ENCODE measurements at places on chromosomes 1 and 21.

DNA sequence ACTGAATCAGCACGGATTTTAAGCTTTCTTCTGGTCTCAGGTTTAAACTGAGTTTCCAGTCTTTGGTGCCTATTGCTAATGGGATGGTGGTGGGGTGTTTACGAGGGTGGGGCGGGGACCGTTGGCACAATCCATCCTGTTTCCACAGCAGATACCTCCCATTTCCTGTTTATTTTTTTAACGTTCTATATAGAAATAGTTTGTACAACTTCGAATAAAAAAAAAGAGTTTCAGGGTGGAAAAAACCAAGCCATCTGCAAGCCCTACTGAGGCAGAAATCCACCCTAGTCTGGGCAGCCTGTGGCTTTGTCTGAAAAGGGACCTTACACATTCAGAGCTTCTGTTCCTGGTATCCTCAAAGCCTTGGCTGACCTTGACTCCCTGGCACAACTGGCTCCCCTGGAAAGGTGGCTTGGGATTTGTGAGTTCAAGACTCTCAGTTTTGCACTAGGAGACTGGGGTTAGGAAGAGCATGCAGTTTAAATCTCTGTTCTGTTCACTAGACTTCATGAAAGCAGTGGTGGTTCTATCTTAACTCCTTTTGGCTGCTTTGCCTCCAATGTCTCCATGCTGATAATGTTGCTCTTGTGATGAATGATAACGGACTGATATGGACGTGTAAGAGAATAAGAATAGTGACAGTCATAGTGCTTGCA is 46.7 kb downstream of the VANGL2 start:
- no peak for DNase-seq

DNA sequence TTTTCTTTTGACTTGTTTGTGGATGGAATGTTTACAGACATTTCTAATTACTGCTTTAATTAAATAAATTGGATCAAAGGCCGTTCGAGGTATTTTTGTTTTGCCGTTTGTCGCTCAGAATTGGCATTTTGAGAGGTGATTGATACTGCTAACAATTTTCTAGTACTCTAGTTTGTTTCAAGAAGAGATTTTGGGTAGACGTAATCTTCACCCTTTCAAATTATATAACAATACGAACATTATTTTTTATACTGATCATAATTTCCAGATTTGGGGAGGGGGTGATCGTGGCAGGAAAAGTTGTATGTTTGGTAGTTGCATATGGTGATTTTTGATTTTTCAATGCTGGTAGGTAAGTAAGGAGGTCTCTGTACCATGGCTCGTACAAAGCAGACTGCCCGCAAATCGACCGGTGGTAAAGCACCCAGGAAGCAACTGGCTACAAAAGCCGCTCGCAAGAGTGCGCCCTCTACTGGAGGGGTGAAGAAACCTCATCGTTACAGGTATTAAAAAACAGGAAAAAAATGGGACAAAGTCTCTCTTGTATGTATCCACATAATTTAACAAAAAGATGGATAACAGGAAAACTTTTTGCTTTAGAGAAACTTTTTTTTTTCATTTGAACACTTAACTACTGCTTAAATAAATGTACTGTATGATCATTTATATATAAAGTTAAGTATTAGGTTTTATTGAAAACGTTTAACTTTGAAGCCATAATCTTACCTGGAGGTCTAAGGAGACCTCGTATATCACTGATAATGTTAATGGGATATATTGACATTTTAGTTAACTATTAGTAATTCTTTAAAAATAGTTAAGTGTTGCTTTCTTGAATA is 1.7 kb downstream of the H3-3A start:
- DNase-seq = no peak

DNA sequence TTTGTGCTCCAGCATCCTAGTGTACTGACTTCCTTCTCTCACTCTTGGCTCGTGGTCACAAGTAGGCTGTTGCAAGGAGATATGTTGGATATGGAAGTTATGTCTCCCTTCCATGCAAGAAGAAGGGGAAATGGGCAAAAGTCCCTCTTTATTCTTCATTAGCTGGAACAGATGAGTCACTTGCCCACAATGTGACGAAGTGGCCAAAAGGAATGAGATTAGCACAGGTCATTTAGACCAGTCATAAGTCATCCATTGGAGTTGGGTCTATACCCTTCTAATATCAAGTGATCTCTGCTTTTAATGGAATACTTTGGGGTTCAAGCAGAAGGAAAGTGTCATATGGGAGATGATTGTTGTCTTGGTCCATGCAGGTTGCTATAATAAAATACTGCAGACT is 91.2 kb upstream of the NGF start:
- DNase-seq = no peak

DNA sequence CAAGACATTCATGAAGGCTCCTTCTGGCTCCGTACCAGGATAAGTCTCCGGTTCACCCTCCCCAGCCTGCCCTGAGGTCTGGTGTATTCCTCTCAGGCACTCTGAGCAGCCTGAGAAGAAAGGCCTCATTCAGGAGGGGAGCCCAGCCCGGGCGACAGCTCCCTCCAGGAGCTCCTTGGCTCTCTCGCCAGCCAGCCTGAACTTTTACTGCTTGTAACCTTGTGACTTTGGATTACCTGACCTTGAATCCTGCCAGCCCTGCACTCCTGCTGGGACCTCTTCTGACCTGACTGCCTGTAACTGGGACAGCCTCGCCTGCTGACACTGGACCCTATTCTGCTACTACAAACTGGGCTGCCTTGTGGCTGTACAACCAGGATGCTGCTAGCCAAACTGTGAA is 65.8 kb downstream of the CD34 start:
- DNase-seq = no peak

DNA sequence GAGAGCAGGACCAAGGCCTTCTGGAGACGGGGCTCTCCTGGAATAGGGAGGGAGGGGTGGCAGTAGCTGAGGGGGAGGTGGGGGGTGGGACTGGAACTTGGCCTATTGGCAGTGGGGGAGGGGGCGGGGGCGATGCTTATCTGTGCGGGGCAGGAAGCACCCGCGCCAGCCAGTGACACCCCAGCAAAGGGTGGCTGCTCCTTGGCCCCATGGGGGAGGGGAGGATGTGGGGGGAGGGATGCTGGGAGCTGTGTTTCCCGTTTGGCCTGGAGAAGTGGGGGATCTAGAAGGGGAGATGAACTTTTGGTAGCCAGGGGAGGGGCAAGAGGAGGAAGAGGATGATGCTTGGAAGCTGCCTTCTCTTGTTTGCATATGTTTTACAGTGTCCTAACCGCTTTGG is 11.0 kb downstream of the ZBTB7B start:
- no peak for DNase-seq

GRCh38 chr1:29925058-29925457 is 688.7 kb downstream of the PTPRU start:
- DNase-seq = no peak

GRCh38 chr1:199804526-199804925 is 223.0 kb upstream of the NR5A2 start:
- DNase-seq = no peak

DNA sequence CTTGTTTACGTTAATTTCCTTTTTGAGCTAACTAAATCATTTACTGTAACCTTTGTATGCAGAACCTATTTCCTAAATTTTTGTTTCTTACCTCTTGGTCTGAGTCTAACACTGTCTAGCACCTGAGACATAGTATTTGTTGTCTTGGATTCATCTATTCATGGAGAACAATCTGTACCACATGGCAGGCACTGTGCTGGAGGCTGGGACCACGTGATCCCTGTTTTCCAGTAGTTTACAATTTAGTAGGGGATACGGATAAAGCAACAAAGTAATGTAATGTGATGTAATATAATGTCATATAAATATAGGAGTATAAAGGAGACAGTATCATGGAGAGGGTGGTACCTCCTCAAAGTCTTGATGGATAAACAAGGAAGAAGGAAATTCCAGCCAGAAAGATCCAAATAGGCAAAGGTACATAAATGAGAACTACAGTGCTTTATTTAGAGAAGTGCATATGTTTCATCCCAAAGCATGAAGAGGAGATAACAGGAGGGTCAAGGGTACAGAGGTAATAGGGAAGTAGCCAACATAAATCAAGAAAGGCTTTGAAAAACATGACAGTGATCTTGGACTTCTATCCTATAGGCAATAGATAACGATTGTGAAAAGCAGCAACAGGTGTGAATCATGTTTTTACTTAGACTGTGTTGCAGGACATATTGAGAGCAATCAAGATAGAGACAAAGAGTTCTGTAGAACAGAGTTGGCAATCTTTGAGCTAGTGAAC is 25.9 kb upstream of the CLCA4 start:
- no peak for DNase-seq

DNA sequence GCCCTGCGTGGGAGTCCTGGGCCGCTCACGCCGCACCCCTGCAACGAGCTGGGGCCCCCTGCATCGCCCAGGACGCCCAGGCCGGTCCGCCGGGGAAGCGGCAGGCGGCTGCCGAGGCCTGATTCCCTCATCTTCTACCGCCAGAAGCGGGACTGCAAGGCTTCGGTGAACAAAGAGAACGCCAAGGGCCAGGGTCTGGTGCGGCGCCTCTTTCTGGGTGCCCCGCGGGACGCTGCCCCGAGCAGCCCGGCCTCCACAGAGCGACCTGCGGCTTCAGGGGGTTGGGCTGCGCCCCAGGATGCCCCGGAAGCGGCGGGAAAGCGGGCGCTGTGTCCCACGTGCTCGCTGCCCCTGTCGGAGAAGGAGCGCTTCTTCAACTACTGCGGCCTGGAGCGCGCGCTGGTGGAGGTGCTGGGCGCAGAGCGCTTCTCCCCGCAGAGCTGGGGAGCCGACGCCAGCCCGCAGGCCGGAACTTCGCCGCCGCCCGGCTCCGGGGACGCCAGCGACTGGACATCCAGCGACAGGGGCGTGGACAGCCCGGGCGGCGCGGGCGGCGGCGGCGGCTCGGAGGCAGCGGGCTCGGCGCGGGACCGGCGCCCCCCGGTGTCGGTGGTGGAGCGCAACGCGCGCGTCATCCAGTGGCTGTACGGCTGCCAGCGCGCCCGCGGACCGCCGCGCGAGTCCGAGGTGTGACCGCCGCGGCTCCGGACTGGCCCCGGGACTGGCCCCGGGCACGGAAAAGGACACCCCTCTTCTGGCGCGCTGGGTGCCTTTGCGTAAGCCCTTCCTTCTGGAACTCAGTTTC is 2.7 kb downstream of the FAM110D start:
- DNase-seq = no peak

DNA sequence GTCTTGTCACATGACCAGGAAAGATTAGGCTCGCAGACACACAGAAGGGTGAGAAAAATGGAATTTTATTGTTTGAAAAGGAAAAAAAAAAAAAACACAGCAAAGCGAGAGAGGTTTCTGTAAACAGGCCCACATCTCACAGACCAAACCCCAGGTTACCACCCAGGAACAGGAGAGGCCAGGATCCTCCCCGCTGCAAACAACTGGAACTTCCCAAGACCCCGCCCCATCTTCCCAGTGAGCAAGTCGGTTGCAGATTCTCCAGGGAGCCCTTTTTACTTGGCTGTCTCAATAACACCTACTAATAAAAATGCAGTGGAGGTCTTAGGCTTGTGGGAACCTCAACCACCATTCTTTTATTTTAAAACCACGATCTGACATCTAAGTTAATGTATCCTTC is 84.7 kb upstream of the ETS2 start:
- DNase-seq = no peak

DNA sequence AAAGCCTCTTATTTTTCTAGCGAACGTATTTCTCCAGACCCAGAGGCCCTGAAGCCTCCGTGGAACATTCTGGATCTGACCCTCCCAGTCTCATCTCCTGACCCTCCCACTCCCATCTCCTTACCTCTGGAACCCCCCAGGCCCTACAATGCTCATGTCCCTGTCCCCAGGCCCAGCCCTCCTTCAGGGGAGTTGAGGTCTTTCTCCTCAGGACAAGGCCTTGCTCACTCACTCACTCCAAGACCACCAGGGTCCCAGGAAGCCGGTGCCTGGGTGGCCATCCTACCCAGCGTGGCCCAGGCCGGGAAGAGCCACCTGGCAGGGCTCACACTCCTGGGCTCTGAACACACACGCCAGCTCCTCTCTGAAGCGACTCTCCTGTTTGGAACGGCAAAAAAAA is 68.7 kb downstream of the ALPL start:
- DNase-seq = no peak

DNA sequence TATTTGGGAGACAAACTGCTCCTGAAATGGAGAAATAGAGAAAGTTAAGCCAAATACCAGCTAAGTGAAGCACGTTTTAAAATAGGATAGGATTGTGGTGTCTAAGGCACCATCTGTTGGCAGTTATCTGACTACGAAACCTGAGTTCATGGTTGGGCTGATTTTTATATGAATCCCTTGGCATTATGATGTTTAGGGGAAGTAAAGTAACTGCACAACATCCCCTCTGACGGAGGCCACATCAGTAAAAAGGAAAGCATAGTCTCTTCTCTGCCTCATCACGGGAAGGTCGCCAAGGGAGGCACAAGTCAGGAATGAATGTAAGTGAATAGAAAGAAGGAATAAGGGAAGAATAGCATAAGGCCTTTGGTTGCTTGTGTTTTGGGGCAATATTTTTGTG is 128.0 kb downstream of the PRRX1 start:
- DNase-seq = no peak

DNA sequence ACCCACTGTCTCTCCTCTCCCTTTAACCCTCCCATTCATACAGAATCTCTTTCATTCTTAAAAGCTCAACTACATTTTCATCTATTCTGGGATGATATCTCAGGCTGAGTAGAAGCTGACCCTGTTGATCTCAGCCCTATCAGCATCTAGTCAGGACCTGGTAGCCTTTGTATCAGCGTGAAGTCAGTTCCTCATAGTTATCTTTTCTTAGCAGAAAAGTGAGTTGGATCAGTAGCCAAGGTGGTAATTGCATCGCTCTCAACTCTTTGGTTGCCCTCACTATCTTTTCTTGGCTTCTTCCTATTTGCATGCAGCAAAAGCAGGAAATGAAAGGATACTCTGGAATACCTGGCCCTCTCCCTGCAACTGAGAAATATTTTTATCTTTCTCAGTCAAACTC is 13.6 kb upstream of the GOLT1A start:
- DNase-seq = no peak

GRCh38 chr1:161193561-161194235 is 5.2 kb downstream of the ADAMTS4 start:
- DNase-seq = no peak

Measured in esophagus squamous epithelium (tissue), 5 donors.